Fibroblast of villous mesenchyme (primary cell): ENCODE measurements at places on chromosomes 6 and 20. TPM values are rescaled to one million over a fixed set of nuclear protein-coding genes. Genes with fewer than 3 reads are reported as not detected.

The IL17F gene
- under 0.01 TPM in 1 of 2 replicates, not detected in the other for total RNA-seq

The IL17A gene
- total RNA-seq, result not detected in 2 replicates

The OR2H1 gene
- total RNA-seq, result not detected in 2 replicates

The SLX4IP gene
- 3.2 and 5.6 TPM in 2 replicates for total RNA-seq

The UBE2V1 gene
- 88.1 and 90.2 TPM in 2 replicates for total RNA-seq

The LAMA4 gene
- 197 and 481 TPM in 2 replicates for total RNA-seq

The PLG gene
- not detected in 2 replicates for total RNA-seq
